ENCODE measurements at places on chromosomes 16 and 17.

DNA sequence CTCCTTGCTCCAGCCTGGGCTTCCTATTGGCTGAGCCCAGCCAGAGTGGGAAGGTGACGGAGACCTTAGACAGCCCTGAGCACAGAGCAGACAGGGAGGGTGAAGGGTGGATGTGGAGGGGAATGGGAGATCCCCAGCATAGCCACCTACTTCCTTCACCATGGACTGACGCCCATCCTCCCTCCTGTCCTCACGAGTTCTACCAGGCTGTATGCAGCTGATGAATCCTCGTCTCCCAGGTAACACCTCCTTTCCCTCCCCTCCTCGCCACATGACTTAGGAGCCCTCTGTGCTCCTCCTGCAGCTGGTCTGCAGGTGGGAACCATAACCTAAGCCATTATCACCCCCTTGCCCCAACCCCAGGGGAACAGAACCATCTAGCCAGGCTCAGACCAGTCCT is 9.0 kb upstream of the CRHR1 start:
- no peak for DNase-seq

DNA sequence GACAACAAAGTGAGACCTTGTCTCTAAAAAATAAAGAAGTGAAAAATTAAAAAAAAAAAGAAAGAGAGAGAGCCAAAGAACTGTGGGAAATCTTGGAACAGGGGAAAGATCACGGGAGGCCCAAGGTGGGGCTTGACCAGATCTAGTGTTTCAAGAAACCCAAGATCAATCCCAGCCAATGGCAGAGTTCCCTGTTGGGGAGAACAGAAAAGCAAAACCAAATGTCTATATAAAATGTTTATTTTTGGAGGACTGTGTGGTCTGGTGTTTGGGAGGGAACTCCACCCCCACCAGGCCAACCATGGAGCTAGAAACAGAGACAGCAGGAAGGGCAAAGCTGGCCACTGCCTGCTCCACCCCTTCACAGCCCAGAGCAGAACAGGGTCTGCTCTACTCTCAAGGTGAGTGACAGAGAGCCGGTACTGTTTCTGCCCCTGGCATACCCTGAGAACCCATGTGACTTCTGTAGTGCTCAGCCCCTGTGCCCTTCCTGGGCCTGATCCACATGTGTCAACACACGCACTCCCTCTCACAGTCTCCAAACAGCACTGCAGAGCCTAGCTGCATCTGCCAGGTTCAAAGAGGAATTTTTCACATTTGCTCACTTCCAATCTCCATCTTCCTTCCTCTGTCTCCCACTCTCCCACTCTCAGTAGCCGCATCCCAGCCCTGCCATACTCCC is 3.7 kb downstream of the TMEM101 start:
- no peak for DNase-seq

DNA sequence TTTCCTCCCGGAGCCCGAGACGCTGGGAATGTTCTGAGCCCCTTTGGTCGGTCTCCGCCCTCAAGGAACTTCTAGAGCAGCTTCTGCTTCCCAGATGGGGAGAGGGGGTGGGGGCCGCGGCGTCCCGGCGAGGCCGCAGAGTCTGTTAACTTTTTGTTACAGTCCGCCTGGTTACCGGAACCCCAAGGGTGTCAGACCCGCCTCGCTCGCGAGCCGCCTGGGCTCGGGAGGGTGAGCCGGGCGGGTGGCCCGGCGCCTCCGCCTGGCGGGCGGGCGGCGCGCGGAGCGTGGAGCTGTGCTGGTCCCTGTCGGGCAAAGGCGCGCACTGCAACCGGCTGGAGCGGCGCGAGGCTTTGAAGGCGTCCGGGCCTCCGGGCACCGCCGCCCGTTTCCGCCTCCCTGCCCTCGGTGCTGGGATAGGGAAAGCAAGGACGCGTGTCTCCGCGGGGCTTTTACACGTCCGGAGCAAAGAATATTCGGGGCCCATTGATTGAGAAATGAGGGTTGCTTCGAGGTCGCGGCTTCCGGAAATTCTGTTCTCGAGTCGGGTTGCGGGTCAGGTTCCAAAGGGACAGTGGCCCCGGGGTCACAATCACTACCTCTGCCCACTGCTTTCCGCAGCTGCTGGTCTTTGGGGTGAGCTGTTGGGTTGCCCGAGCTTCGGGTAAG is 1.7 kb downstream of the HS3ST3B1 start:
- peak; percentile 86 for DNase-seq

DNA sequence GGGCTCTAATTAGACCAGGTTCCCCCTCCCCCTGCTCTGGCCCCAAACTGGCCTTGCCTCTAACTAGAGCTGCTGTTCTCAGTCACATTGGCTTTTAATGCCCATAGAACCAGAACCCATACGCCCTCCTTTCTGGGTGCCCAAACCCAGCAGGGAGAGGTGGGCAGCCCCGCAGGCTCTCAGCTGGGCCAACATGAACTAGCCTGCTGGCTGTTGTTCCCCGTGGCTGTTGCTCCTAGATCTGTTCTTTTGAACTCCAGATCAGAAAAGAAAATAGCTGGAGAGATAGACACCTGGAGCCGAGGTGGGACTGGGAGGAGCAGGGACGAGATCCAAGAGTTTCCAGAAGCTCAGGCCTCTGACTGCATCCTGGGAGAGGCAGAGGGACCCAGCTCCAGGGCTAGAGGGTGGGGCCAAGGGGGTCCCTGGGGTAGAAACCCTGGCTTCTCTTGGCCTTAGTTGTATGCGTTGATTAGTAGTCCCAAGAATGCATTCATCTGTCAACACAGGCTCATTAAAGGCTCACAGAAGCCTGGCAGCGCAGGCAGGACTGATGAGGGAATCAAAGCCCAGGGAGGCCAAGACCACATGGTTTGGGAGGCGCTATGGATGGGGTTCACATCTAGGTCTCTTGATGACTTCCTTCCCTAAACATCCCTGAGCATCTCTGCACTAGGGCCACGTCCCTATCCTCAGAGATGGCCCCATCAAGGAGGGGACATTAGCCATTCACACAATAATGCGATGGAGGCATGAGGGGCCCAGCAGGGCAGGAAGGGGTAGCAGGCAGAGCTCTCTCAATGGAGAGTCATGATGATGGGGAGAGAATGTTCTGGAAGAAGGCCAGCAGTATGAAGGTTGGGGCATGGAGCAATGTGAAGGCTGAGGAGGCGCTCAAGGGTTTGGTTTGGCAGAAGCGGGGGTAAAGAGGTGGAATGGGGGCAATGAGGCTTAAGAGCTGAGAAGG is 1.3 kb upstream of the CPSF4L start:
- no peak for DNase-seq

DNA sequence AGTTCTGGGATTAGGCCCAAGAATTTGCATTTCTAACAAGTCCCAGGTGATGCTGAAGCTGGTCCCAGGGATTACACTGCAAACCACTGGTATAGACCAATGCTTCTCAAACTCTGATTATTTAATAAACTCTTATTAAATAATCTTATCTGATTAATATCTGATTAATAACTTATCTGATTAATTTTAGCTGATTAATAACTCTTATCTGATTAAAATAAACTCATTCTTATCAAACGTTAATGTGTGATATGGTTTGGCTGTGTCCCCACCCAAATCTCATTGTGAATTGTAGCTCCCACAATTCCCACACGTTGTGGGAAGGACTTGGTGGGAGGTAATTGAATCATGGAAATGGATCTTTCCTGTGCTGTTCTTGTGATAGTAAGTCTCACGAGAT is 78.6 kb upstream of the TANC2 start:
- no peak for DNase-seq

DNA sequence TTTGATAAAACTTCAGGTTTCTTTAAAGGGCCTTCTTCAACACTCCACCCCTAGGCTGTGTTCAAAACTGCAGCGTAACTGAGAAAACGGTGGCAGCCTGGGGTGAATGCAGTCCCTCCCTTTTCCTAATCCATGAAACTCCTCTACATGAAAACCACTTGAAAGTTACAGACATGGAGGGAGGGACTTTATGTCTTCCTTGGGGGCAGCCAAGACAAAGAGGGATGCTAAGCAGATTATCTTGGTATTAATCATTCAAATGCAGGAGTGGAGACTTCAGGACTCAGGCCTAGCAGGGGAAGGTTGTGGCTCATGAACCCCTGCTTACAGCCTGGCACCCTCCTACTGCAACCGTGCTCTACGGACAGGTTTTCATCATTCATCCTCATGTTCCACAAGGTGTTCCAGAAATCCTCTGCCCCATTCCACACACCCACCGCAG is 46.8 kb downstream of the RNF112 start:
- no peak for DNase-seq

DNA sequence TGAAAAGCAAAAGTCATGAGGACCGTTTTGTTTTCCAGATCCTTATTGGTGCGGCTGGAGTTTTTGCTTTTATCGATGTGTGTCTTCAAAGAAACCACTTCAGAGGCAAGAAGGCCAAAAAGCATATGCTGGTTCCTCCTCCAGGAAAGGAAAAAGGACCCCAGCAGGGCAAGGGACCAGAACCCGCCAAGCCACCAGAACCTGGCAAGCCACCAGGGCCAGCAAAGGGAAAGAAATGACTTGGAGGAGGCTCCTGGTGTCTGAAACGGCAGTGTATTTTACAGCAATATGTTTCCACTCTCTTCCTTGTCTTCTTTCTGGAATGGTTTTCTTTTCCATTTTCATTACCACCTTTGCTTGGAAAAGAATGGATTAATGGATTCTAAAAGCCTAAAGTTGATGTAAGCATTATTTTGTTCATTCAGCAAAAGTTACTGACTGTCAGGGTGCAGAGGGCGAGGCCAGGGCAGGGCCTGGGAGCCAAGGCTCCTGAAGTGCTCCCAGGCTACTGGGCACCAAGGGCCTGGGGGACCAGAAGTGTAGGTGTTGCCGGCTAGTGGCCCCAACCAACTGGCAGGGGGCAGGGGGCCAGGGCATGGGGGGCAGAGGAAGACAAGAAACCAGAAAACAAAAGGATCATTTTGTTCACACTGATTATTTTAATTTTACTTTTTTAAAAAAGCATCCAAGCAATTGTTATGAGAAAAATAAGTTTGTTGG is 8.8 kb downstream of the CMTM2 start:
- DNase-seq = no peak

DNA sequence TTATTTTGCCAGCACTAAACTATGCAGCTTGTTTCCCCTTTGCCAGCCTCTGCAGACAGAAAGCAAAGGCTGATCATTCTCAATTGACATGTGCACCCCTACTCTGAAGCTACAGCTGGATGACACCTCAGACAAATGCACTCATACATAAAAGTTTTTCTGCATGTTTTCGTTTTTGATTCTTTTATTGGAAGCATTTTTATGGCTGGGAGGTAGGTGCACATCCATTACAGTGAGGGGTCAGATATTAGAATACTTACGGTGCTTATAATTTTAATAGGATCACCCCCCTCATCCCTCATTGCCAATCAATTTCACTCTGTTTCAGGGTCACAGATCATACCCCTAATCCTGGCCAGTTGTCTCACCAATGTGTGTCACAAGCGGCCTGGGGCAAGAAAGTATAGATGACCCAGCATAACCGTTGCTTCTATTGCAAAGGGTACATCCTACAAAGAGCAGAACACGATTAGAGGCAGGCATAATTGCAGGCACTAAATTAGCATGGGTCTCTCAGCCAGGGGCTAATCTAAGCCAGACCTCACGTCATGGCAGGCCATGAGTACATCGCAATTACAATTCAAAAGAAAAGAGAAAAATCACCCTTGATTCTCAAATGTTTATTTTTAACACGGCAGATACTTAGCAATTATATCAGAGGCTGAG is 89.5 kb upstream of the SOX9 start:
- DNase-seq = no peak

DNA sequence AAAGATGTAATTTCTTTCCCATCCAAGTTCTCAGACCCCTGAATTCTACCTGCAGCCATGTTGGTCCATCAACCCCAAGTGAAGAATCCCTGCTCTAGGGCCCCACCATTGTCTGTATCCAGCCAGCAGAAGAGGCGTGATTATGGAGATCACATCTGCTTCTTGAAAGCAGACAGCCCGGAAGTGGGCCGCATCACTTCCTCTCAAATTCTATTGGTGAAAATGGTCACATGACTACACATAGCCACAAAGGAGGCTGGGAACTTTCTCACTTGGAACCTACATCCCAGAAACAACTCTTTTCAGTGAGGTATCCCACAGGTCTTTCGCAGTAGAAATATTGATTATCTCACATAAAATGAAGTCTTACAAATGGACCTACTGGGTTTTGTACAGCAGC is 40.1 kb downstream of the IL4R start:
- no peak for DNase-seq

- no peak for DNase-seq
These were observed 4.5 kb upstream of the PRDM7 start for GRCh38 chr16:90081606-90081970.

Data from CD4-positive, alpha-beta T cell (primary cell).